ENCODE measurements at places on chromosomes 7 and 10.

GRCh38 chr7:91330866-91331265, 66.6 kb downstream of the FZD1 start:
- peaks cover under 1% of the 10 kb centered on the region for H3K27me3 ChIP-seq
- no peaks in the 10 kb centered on the region for H3K4me1 ChIP-seq
- DNase-seq, result no peak

- peaks cover 22% of the 10 kb centered on the region for H3K27me3 ChIP-seq
- DNase-seq, result no peak
- no peak overlapping the region for H3K4me3 ChIP-seq
- H3K36me3 ChIP-seq, result no peaks in the 10 kb centered on the region
- no peaks in the 10 kb centered on the region for H3K4me1 ChIP-seq
- no peak overlapping the region for H3K27ac ChIP-seq
Observed at GRCh38 chr10:93573051-93573909, 6.8 kb downstream of the FFAR4 start.

DNA sequence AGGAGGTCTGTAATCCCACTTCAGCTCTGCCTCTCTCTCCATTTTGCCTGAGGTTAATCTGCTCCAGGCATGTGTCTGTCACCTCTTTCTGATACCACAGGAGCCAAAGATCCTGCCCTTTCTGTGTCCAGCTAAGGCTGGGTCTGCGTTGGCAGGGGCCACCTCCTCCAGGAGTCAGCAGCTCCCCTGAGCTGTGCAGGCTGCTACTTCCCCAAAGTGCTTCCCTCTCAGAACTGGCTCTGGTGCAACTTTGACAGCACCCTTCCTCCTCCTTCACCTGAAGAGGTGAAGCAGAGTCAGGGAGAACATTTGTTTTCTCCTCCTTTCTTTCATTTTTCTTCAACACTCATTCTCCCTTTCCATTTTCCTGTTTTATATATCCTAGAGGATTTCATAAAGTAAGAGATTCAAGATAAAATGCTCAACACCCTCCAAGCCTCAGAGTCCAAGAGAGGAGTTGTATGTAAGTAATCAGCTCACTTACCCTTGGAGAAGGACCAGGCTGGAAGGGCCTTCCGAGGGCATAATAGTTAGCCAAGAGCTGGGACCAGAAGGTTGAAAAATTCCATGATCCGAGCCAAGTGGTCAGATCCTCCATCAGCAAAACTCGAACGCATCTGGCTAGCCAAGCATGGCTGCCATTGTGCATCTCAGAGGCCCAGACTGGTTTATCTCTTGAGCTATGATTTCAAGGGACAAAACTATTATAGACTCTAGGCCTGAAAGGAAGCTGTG, 257.3 kb downstream of the PTEN start:
- H3K27me3 ChIP-seq, result peaks cover 10% of the 10 kb centered on the region
- no peak for DNase-seq
- H3K4me1 ChIP-seq, result peaks cover 10% of the 10 kb centered on the region
- H3K4me3 ChIP-seq, result no peak overlapping the region
- no peak overlapping the region for H3K27ac ChIP-seq

- peaks cover 15% of the 10 kb centered on the region for H3K4me1 ChIP-seq
- DNase-seq, result no peak
- no peaks in the 10 kb centered on the region for H3K27me3 ChIP-seq
- H3K4me3 ChIP-seq, result no peak overlapping the region
- H3K36me3 ChIP-seq, result peaks cover 19% of the 10 kb centered on the region
- H3K27ac ChIP-seq, result no peak overlapping the region
Observed at GRCh38 chr7:35839860-35840854, 39.3 kb downstream of the SEPTIN7 start.

- H3K27me3 ChIP-seq, result no peaks in the 10 kb centered on the region
- no peak overlapping the region for H3K27ac ChIP-seq
- no peaks in the 10 kb centered on the region for H3K36me3 ChIP-seq
- H3K4me3 ChIP-seq, result no peak overlapping the region
- no peak for DNase-seq
- no peaks in the 10 kb centered on the region for H3K4me1 ChIP-seq
Observed at GRCh38 chr7:110027385-110027784, 1063.5 kb upstream of the LRRN3 start.

GRCh38 chr10:112539340-112539739, 92.3 kb downstream of the VTI1A start:
- no peak overlapping the region for H3K27ac ChIP-seq
- H3K4me3 ChIP-seq, result no peak overlapping the region
- peaks cover 17% of the 10 kb centered on the region for H3K36me3 ChIP-seq

DNA sequence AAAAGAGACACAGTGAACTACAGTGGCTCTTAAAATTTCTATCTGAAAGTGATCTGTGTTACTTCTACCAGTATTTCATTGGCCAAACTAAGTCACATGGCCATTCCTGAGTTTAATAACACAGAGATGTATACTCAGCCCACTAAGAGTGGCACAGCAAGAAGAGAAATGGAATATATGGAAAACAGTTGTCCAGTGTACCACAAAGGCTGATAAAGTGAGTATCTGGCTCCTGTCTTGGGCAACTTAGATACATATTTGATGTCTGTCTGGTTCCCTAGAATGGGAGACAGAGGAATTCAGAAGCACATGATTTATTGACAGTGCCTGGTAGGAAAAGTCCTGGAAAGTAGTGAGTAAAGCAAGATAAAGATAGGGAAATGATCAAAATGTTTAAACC, 10.1 kb upstream of the PON1 start:
- no peak for DNase-seq
- no peak overlapping the region for H3K27ac ChIP-seq
- peaks cover 1% of the 10 kb centered on the region for H3K36me3 ChIP-seq
- H3K27me3 ChIP-seq, result no peaks in the 10 kb centered on the region
- H3K4me3 ChIP-seq, result no peak overlapping the region

DNA sequence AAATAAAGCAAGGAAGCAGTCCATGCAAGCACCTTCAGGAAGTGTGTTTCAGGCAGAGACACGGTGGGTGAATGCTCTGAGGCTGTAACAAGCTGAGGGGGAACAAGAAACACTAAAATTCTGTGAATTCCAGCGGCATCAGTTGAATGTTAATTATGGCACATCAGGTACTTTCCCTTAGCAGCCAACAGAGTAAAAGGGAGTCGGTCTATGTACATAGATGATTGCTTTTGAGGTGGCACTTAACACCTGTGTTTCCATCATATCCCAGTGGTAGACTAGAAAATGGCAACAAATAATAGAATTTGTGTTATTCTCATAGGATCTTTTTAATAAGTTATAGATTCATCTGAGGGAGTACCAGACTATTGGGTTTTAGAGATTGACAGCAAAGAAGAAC, 481.0 kb upstream of the KLF6 start:
- DNase-seq, result no peak
- H3K36me3 ChIP-seq, result no peaks in the 10 kb centered on the region
- H3K4me3 ChIP-seq, result no peak overlapping the region
- H3K4me1 ChIP-seq, result peaks cover 10% of the 10 kb centered on the region

DNA sequence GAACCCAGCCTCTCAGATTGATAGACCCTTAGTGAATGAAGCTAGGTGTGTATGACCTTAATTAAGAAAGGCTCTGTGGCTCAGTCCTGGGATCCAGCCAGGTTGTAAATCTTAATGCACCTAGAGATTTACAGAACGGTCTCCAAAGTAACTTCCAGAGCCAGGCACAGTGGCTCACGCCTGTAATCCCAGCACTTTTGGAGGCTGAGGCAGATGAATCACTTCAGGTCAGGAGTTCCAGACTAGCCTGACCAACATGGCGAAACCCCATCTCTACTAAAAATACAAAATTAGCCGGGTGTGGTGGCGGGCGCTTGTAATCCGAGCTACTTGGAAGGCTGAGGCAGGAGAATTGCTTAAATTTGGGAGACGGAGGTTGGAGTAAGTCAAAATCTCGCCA, 24.3 kb downstream of the CALHM2 start:
- H3K27ac ChIP-seq, result no peak overlapping the region
- H3K27me3 ChIP-seq, result no peaks in the 10 kb centered on the region
- no peak overlapping the region for H3K4me3 ChIP-seq
- H3K4me1 ChIP-seq, result peaks cover 53% of the 10 kb centered on the region
- DNase-seq, result no peak

- no peaks in the 10 kb centered on the region for H3K4me1 ChIP-seq
- no peak for DNase-seq
- H3K27ac ChIP-seq, result no peak overlapping the region
- H3K4me3 ChIP-seq, result no peak overlapping the region
- H3K36me3 ChIP-seq, result no peaks in the 10 kb centered on the region
Observed at GRCh38 chr7:13336227-13336626, 648.8 kb downstream of the ARL4A start.

- peaks cover 6% of the 10 kb centered on the region for H3K4me1 ChIP-seq
- no peak overlapping the region for H3K27ac ChIP-seq
- peaks cover 5% of the 10 kb centered on the region for H3K36me3 ChIP-seq
- H3K27me3 ChIP-seq, result no peaks in the 10 kb centered on the region
Observed at GRCh38 chr10:119807960-119808697, 64.5 kb downstream of the MCMBP start.

- no peaks in the 10 kb centered on the region for H3K4me1 ChIP-seq
- DNase-seq, result no peak
- H3K36me3 ChIP-seq, result no peaks in the 10 kb centered on the region
- H3K27ac ChIP-seq, result no peak overlapping the region
- no peak overlapping the region for H3K4me3 ChIP-seq
- no peaks in the 10 kb centered on the region for H3K27me3 ChIP-seq
Observed at GRCh38 chr7:88155756-88156155, 64.1 kb downstream of the SRI start.

DNA sequence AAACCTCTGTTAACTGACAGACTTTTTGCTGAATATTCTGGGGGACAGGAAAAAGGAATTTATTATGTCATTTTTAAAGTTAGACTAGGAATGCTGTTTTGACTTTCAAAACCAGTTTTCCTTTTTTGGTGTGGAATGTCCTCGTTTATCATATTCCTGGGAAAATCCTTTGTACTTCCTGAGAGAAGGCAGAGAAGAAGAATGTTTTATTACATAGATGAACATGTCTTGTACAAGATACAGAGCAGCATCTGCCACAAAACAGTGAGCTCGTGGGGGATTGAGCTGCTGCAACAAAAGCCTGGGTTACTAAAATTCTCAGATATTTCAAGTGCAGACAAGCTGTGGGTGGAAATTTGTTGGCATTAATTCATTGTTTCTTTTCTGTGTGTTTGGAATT, 20.2 kb downstream of the MCU start:
- peaks cover 2% of the 10 kb centered on the region for H3K27me3 ChIP-seq
- H3K36me3 ChIP-seq, result peaks cover 4% of the 10 kb centered on the region
- no peak overlapping the region for H3K27ac ChIP-seq
- H3K4me3 ChIP-seq, result no peak overlapping the region
- H3K4me1 ChIP-seq, result no peaks in the 10 kb centered on the region

GRCh38 chr10:62778125-62778524, 26.4 kb upstream of the ADO start:
- DNase-seq, result no peak
- peaks cover 17% of the 10 kb centered on the region for H3K27me3 ChIP-seq
- H3K4me1 ChIP-seq, result peaks cover 45% of the 10 kb centered on the region
- H3K36me3 ChIP-seq, result peaks cover 2% of the 10 kb centered on the region
- no peak overlapping the region for H3K27ac ChIP-seq

- H3K4me1 ChIP-seq, result no peaks in the 10 kb centered on the region
- no peak for DNase-seq
- peak overlapping the region; percentile 52 for H3K27ac ChIP-seq
- H3K4me3 ChIP-seq, result no peak overlapping the region
- peaks cover 6% of the 10 kb centered on the region for H3K27me3 ChIP-seq
- no peaks in the 10 kb centered on the region for H3K36me3 ChIP-seq
Observed at GRCh38 chr7:74297516-74298233, 8.5 kb downstream of the CLIP2 start.

GRCh38 chr7:7789551-7789988, 71.2 kb upstream of the RPA3 start:
- no peak overlapping the region for H3K4me3 ChIP-seq
- no peaks in the 10 kb centered on the region for H3K27me3 ChIP-seq
- peaks cover 2% of the 10 kb centered on the region for H3K36me3 ChIP-seq

DNA sequence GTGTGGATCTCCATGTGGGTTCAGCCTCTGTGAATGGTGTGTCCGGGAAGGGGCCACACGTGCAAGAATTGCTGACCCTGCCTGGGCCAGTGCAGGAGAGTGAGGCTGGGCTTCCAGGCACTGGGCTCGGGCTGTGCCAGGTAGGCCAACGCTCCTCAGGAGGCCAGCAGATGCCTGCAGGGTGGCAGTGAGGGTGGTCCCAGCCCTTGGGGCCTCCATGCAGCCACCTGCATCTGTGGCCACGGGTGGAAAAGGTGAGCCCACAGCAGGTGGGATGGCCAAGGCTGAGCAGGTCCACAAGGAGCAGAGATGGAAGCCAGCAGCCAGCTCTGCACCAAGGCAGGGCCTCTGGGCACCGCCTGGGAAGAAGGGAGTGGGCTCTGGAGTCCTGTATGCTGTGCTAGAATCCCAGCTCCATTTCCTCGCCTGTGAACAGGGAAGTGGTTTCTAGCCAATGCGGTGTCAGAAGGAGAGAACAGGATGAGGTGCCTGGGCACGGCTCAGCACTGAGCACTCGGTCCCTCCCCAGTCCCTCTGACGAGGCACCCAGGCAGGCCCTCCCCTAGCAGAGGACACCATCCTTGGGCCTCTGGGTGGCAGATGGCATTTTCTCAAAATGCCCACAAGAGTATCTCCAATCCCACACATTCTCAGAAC, 31.1 kb upstream of the RET start:
- no peak overlapping the region for H3K4me3 ChIP-seq
- no peaks in the 10 kb centered on the region for H3K36me3 ChIP-seq
- no peak for DNase-seq
- no peak overlapping the region for H3K27ac ChIP-seq

- no peak for DNase-seq
- no peak overlapping the region for H3K27ac ChIP-seq
- H3K4me3 ChIP-seq, result no peak overlapping the region
- no peaks in the 10 kb centered on the region for H3K36me3 ChIP-seq
Observed at GRCh38 chr7:159075563-159076238, 69.0 kb downstream of the VIPR2 start.

GRCh38 chr7:31683445-31684225, 3.4 kb upstream of the PPP1R17 start:
- H3K4me1 ChIP-seq, result no peaks in the 10 kb centered on the region
- H3K27ac ChIP-seq, result no peak overlapping the region
- no peaks in the 10 kb centered on the region for H3K27me3 ChIP-seq
- H3K4me3 ChIP-seq, result no peak overlapping the region
- no peak for DNase-seq

GRCh38 chr7:83931968-83932367, 262.6 kb downstream of the SEMA3A start:
- H3K36me3 ChIP-seq, result no peaks in the 10 kb centered on the region
- H3K27ac ChIP-seq, result no peak overlapping the region
- no peak overlapping the region for H3K4me3 ChIP-seq
- H3K27me3 ChIP-seq, result peaks cover 5% of the 10 kb centered on the region

- no peaks in the 10 kb centered on the region for H3K36me3 ChIP-seq
- no peaks in the 10 kb centered on the region for H3K4me1 ChIP-seq
- no peak overlapping the region for H3K27ac ChIP-seq
- H3K4me3 ChIP-seq, result no peak overlapping the region
- no peaks in the 10 kb centered on the region for H3K27me3 ChIP-seq
- no peak for DNase-seq
Observed at GRCh38 chr10:108901781-108902618, 1021.3 kb downstream of the XPNPEP1 start.

GRCh38 chr10:110446954-110447608, 50.6 kb upstream of the DUSP5 start:
- H3K4me1 ChIP-seq, result peaks cover 30% of the 10 kb centered on the region
- H3K27ac ChIP-seq, result no peak overlapping the region
- no peak for DNase-seq
- H3K27me3 ChIP-seq, result peaks cover 11% of the 10 kb centered on the region
- H3K4me3 ChIP-seq, result no peak overlapping the region
- H3K36me3 ChIP-seq, result peaks cover 1% of the 10 kb centered on the region

- no peak within 1 kb of the TSS for H3K27ac ChIP-seq
- H3K36me3 ChIP-seq, result no peaks in the 10 kb centered on the region
- no peak for DNase-seq
- H3K27me3 ChIP-seq, result peaks cover 31% of the 10 kb centered on the region
Observed at GRCh38 chr7:54541669-54542625, at the start of gene VSTM2A. TSS of gene VSTM2A (plus strand) at chr7:54542375. CDS start at chr7:54542731, 356 bp downstream.

Measured in activated T-helper 1 cell treated with anti-CD3 and anti-CD28 coated beads, Interleukin-12 subunit alpha, Interleukin-12 subunit beta, Interleukin-2, Interleukin-4 antibody, amounts not matched to agents 30 ng/mL and 10 ng/mL and 1 ng/mL, durations not matched to agents 14 hours and 24 hours and 36 hours (primary cell).